ENCODE measurements at places on chromosomes 6 and 20.

GRCh38 chr20:42587427-42587826 is 602.3 kb downstream of the PTPRT start:
- DNase-seq, result no peak

DNA sequence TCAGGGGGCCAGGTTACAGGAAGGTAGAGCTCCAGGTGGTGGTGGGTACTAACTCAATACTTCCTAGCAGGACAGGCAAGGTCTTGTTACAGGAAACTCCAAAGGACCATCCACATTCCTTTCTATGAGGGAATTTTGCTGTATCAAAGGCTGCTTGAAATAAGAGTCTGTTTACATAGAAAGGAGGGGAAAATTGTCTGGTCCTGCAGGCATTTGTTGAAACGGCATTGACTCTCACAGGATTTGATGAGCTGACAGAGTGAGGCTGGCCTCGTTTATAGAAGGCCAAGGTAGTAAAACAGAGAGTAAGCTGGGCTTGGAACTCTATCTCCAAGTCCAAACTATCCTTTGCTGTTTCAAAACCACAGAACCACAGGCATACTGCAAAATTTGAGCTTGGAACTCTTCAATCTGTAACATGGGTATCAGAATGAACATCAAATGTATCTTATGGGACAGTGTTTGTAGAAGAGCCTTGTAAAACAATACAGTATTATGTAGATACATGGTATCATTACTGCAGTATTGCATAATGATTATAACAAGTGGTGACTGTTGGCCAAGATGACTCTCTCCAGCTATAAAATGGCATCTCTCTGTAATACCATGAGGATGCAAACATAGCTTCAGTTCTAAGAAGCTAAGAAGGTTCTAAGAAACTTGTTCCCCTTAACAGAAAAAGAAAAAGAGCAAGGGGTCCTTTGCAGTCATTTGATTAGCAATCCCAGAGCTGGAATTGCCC is 61.5 kb downstream of the TRAM2 start:
- no peak for DNase-seq

GRCh38 chr6:166658115-166658791 is 31.2 kb upstream of the RPS6KA2 start:
- no peak for DNase-seq

- DNase-seq, result no peak
Observed at GRCh38 chr6:144468709-144469108, 183.6 kb downstream of the UTRN start.

GRCh38 chr6:1856381-1856780 is 246.7 kb downstream of the FOXC1 start:
- no peak for DNase-seq

GRCh38 chr6:105974986-105975385 is 111.2 kb upstream of the PRDM1 start:
- DNase-seq, result no peak

GRCh38 chr6:140485740-140486449 is 1111.4 kb upstream of the CITED2 start:
- DNase-seq, result no peak

GRCh38 chr20:33732166-33732970 is 572 bp downstream of the ZNF341 start:
- peak; percentile 78 for DNase-seq

GRCh38 chr6:45423111-45423823 is 45.5 kb upstream of the SUPT3H start:
- no peak for DNase-seq

- no peak for DNase-seq
Observed at GRCh38 chr6:25248123-25248522, 31.1 kb upstream of the CARMIL1 start.

- no peak for DNase-seq
Observed at GRCh38 chr20:23659989-23660837, 22.5 kb upstream of the CST3 start.

- no peak for DNase-seq
Observed at GRCh38 chr6:49653438-49653837, 16.8 kb upstream of the RHAG start.

- no peak for DNase-seq
Observed at GRCh38 chr6:17101422-17102257, at the start of gene STMND1. STMND1 (plus strand) TSS chr6:17102050; CDS start chr6:17102258, 208 bp downstream.

GRCh38 chr20:15302075-15302474 is 964.7 kb upstream of the FLRT3 start:
- DNase-seq, result no peak

GRCh38 chr20:533526-533925 is 10.1 kb downstream of the CSNK2A1 start:
- DNase-seq, result no peak

DNA sequence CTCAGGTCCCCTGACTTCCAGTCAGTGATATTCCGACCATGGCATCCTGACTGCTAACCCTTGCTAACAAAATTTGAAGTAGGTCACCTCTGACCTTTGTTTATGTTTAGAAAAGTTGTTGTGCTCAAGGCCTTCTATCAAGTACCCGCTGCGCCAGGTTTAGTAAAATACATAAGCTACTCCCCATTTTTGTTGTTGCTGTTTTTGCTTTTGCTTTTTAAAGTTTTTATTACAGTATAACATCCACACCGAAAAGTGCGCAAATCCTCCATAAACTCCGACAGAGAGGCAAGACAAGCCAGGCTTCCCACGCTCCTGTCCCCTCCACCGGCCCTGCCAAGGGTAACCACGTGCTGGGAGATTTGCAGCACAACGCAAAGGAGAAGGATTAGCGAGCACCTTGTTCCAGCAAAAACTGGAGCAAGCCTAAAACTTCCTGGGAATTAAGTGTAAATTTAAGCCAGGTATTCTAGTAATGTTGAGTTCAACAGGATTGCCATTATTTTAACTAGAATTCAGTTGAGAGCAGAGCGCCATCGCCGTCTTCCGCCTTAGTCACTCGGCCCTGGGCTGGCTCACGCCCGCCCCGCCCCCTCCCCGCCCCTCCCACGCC is 17.8 kb upstream of the HMGN4 start:
- DNase-seq, result no peak

DNA sequence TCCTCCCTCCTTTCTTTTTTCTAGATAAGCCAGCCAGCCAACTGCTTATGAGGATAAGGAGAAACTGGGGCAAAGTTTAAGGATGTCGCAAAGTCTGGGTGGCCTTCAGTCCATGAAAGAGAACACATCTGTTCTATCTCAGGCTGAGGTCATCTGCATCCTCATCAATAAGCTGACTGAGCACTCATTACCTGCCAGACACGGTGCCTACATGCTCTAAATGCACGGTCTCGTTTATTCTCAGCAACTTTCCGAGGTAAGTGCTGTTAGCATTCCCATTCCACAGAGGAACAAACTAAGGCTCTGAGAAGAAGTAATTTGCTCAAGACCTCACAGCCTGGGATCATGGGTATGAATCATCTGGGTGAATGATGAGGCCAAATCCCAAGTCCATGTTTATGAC is 133.1 kb downstream of the BCAS1 start:
- DNase-seq, result no peak

DNA sequence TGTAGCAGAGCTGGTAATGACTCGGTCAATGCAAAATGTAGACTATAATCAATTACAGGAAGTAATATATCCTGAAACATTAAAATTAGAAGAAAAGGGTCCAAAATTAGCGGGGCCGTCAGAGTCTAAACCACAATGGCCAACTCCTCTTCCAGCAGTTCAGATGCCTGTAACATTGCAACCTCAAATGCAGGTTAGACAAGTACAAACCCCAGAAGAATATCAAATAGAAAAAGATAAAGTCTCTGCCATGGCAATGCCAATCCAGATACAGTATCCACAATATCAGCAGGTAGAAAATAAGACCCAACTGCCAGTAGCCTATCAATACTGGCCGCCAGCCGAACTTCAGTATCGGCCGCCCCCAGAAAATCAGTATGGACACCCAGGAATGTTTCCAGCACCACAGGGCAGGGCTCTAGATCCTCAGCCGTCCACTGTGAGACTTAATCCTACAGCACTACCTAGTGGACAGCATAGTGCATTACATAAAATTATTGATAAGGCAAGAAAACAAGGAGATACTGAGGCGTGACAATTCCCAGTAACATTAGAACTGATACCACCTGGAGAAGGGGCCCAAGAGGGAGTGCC is 158.4 kb downstream of the GPX5 start:
- DNase-seq, result no peak

DNA sequence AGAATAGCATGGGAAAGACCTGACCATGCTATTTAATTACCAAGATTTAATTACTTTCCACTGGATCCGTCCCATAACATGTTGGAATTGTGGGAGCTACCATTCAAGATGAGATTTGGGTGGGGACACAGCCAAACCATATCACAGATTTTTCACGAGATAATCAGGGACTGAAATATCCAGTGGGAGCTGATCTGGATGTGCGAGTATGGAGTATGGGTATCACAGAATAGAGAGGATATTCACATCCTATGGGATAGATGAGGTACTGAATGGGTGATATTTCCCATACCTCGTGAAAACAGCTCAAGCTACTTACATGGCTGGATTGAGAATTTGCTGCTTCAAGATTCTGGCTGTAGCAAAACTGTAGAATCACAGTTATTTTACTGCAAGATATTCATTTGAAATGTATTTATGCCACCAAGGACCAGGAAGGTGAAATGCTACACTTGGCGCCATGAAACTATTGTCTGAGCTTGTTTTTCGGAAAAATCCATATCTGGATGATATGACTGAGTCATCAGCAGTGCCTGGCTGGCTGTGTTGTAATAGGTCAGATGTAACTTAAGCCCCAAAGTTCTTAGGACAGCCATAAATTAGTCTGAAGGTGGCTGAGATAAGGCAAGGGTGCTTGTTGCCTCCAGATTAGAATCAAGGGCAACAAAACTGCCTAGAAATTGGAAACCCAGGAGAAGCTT is 29.8 kb downstream of the KCNS1 start:
- no peak for DNase-seq

DNA sequence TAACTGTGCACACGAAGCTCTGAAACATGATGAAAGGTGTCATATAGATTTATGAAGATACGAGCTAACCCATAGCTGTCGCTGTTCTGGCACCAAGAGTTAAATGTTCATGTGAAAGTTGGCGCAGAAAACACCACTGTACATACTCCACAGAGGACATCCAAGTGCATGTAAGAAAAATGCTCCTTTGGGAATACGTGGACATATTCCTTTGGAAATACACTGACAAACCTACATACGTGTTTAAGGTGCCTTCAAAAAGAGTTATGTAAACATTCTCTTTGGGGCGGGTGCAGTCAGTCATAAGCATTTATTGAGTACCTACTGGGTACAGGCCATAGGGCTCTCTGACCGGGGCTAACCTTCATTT is 723 bp upstream of the ARID1B start:
- DNase-seq, result no peak

DNA sequence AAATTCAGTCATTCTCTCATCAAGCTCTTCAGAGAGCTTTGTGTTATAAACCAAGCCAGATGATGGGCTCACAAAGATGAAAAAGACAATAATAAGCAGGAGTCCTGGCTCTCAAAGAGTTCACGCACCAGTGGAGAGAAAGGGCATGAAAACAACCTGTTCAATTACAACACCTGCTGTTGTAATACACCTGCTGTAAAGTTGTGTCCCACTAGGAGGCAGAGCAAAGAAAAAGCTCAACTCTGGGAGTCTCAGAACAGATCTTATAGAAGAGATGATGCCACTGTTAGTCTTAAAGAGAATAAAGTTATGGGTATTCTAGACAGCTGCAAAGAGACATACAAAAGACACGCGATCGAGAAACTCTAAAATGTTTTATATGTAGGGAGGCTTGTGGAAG is 100.6 kb downstream of the DCDC2 start:
- DNase-seq, result no peak

DNA sequence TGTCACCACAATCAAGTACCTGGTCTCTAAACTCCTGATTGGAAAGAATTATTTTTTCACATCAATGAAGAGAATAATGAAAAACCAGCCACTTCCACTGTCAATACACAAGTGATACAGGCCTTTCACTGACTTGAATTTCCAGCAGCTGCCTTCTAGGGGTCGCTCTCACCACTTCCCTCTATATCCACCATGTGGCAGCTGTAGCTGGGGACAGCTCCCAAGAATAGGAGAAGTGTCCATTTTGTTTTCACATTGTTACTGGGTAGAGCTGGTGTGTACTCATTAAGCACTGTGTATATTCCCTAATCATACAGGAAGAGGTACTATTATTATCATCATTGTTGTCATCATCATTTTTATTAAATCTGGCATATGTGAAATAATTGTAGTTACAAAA is 438.4 kb upstream of the SPTLC3 start:
- no peak for DNase-seq

DNA sequence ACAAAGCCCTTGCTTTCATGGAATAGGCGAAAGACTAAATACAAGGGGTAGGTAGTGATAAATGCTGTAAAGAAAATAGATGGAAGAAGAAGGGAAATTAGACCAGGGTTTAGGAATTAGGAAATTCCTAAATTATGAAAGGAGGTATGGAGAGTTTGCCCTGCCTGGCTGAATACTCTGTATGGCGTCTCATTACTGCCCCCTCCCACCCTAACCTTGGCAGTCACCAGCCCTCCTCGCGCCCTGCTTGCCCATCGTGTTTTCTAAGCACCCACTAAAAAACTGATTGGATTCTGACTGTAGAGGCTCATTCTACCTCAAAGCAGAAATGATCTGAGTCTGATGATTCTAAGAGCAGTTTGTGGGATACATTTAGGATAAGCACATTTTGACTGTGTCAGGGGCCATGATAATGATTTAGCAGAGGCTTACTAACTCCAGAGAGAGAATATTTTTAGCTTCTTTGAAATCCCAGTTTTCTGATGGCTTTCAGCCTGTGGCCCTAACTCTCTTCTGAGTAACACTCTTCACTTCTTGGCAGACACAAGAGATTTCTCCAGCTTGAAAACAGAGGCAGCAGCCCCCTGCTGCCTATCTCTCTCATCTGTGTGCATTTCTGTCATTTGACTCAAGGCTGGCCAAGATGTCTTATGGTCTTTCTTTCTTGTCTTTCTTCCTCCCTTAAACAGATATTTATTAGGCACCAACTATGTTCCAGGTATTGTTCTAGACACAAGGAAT is 1.4 kb upstream of the CHD6 start:
- DNase-seq, result no peak

DNA sequence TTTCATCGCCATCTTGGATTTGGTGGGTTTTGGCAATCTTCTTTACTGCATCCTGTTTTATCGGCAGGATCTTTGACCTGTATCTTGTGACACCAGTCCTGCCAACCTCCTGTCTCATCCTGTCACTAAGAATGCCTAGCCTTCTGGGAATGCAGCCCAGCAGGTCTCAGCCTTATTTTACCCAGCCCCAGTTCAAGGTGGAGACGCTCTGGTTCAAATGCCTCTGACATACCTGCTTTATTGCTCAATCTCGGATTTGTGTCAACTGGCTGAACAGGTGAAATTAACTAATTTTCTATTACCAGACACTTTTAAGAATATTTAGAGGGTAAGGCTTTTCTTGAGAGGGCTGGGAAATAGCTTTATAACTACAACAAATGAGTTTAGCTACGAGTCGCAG is 102.5 kb downstream of the SASH1 start:
- no peak for DNase-seq

- no peak for DNase-seq
Observed at GRCh38 chr20:19947611-19948264, 69.4 kb upstream of the NAA20 start.

DNA sequence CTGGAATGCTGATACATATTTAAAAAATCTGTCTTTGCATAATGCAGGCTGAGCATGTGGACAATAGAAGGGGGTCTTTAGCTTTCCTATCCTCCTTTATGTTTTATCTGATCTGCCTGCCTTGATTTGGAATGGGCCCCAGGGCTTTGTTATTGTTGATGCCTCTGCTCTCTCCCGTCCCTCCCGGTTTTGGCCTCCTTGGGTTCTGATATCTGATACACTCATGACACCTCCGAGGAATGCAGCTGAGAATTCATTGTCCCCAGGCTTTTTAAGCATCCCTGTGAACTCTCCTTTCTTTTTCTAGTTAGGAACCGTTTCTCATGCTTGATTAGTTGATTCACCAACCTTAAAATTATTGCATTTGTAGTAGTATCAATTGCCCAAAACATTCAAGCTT is 185.5 kb upstream of the RALGAPA2 start:
- no peak for DNase-seq

All from CMK (cell line).